ENCODE measurements at places on chromosomes 4 and X.
A peak's percentile ranks its signal among the peaks of the same experiment; 100 is the strongest.

GRCh38 chrX:14528629-14529289, 577 bp upstream of the GLRA2 start:
- peak; percentile 43 for DNase-seq

DNA sequence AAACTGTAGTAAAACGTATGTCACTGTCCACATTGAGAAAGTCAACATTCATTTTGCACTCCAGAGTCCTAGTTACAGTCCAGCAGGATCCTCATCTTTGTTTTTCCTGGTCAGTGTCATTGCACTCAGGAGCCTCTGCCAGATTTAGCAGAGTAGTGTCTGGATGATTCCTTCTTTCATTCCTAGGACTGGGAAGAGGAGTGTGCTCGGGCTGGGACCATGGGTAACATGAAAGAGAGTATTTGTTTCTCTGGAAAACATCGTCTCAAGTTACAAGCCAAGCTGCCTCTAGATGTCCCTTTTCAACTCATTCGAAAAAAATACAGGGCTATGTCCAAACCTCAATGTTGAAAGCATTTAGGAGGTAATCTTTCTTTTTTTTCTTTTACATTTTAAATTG, 69.9 kb upstream of the TNIP3 start:
- DNase-seq = no peak

- no peak for DNase-seq
Observed at GRCh38 chr4:124044867-124045266, 648.3 kb downstream of the SPRY1 start.

DNA sequence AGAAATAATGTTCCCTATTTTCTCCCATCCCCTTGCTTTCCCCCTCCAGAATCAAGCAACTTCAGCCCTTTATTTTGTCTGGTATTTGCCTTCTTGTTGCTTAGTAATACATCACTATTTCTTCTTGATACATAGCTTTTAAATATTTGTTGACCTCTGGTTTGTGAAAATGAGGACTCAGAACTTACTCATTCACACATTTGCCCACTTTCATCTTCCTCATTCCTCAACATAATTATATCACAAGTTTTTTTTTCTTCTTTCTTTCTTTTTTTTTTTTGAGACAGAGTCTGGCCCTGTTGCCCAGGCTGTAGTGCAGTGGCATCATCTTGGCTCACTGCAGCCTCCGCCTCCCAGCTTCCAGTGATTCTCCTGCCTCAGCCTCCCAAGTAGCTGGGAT, 28.9 kb upstream of the NDUFC1 start:
- no peak for DNase-seq

DNA sequence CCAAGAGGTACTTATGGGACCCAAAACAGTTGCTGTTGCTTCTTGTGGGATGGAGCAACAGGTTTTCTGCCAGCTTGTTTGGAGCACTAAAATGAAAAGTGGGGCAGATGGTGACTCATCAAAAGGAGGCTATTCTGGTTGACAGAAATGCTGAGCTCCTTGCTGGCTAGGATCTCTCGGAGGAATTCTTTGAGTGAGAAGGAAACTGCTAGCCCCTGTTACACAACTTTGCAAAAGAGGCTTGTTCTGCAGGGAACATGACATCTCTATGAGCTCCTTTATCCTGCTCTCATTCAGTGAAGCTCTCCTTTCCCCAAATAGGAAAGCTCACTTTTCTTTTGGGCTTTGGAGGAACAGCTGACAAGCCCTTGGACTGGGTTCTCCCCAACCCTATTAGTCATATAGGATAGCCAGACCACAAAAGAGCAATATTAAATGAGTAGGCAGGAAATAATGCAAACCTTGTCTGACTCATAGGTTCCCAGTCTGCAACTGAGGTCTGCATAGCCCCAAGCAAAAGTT, 108.3 kb downstream of the CDS1 start:
- no peak for DNase-seq

GRCh38 chr4:71050809-71051208, 57.4 kb downstream of the DCK start:
- DNase-seq = no peak

DNA sequence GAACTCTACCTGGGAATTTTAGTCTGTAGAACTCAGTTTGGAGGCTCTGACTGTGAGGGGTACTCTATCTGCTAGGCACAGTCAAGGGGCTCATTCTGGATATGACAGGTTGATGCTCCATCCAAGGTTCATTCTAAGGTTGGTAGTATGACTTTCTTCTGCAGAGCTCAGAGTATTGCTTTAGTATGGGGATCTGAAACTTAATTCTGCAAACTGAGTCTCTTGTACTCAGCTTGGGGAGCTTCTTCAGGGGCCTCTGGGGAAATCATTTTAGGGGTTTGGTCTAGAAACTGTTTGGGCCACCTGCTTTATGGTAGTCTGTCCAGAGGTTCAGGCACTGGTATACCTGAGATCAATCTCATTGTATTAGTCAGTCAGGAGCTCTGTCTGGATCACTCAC, 9.7 kb upstream of the TSR2 start:
- DNase-seq = no peak

GRCh38 chr4:103097112-103097511, 2.5 kb downstream of the BDH2 start:
- no peak for DNase-seq

GRCh38 chr4:119663160-119663788, 34.7 kb upstream of the PDE5A start:
- no peak for DNase-seq

GRCh38 chr4:156146571-156146970, 192.9 kb upstream of the CTSO start:
- no peak for DNase-seq

- DNase-seq = no peak
Observed at GRCh38 chrX:122816288-122816687, 367.8 kb upstream of the GRIA3 start.

DNA sequence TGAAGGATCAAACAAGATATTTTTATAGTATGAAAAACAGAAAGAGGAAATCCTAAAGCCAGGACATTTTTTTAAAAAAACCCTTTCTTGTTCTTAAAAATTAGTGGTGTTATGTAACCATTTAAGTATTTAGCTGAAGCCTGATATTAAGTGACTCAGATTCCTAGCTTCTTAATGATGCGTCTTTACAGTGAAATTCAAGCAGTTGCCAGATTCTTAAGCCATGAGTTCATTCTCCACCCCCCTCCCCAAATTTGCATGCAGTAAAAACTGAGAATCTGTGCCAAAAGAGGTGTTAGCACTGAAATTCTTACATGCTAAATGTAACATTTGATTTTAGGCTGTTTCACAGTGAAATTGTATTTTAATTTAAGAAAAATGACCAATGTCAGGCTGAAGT, 180.8 kb downstream of the RAPGEF2 start:
- peak; percentile 65 for DNase-seq

GRCh38 chrX:112233164-112233563, 150.6 kb upstream of the TRPC5 start:
- DNase-seq = no peak

DNA sequence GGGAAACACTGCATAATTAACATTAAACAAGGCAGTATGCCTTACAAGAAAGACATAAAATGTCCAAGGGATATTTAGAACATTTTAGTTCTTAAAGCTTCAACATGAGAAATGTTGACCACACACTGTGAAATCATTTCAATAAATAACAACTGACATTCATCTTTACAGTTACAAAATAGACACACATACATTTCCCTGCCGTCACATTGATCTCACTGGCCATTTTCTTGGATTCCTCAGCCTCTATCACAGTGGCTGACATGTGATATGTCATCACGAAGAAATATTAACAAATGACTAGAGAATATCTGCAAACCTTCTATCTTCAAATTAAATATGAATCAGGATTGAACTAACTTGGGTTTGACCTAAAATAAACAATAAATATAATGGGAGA, 1.9 kb downstream of the CXCL2 start:
- no peak for DNase-seq

- DNase-seq = no peak
Observed at GRCh38 chr4:67853336-67853735, 30.5 kb downstream of the TMPRSS11D start.

- no peak for DNase-seq
Observed at GRCh38 chr4:53015681-53016080, 153.6 kb downstream of the RASL11B start.

DNA sequence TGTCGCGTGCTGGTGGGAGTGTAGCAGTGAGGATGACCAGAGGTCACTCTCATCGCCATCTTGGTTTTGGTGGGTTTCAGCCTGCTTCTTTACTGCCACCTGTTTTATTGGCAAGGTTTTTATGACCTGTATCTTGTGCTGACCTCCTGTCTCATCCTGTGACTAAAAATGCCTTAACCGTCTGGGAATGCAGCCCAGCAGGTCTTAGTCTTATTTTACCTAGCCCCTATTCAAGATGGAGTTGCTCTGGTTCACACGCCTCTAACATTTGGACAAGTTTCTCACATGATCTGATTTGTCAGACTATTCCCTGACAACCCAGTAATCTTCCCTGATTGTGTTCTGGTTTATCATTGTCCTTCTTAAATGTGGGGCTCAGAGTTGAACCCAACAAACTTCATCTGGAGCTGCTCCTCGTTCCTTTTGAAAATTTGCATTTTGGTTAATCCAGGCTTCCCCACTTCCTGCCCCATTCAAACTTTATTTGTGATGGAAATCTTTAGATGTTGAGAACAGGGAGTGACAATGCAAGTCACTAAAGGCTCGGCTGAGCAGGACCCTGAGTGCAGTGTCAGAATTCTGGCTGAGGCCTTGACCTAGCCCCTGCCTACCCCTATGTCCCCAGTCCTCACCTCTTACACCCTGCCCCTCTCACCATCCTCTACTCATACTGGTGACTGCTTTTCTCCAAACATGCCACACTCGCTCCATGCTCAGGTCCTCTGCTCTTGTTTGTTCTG, 226.8 kb downstream of the STIM2 start:
- DNase-seq = no peak

DNA sequence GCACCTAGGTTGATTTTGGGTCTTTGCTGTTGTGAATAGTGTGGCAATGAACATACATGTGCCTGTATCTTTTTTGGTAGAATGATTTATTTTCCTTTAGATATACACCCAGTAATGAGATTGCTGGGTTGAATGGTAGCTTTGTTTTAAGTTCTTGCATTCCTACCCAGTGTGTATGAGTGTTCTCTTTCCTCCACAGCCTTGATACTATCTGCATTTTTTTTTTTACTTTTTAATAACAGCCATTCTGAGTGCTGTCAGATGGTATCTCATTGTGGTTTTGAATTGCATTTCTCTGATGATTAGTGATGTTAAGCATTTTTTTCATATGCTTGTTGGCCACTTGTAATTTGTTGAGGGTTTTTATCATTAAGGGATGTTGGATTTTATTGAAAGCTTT, 351.8 kb upstream of the GNPDA2 start:
- no peak for DNase-seq

GRCh38 chr4:64940698-64941097, 531.4 kb upstream of the TECRL start:
- no peak for DNase-seq

- no peak for DNase-seq
Observed at GRCh38 chr4:44017422-44017739, 431.2 kb downstream of the KCTD8 start.

- no peak for DNase-seq
Observed at GRCh38 chr4:163681208-163681821, 186.8 kb downstream of the TMA16 start.

GRCh38 chr4:183503497-183504063, 1.3 kb upstream of the ING2 start:
- DNase-seq = peak; percentile 17

DNA sequence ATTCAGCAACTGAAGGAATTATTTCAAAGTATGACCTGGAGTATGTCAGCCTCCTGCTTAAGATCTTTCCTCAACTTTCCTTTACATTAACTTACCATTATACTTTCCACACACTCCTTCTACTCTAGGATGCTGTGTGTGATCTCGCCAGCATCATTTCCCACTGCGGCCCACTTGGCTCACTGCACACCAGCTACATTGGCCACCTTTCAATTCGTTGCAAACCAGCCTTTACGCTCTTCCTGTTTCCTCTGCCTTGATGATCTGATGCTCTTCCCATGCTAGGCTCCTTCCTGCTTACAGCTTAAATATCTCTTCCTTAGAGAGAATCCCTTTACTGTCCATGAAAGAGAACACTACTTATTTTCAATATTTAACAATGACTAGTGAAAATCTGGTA, 95.1 kb downstream of the GPM6A start:
- DNase-seq = no peak

DNA sequence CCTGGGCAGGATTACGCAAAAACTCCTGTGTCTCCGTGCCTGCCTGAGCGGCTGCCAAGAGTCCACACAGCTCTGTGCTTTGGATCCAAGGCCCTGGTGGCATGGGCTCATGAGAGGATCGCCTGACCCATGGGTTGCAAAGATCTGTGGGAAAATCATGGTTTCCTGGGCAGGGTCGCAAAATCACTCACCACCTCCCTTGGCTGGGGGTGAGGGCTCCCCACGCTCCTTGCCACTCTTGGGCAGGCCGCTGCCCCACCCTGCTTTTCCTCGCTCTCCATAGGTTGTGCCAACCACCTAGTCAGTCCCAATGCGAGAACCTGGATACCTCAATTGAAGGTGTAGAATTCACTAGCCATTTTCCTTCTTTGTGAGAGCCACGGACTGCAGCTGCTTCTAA, 66.5 kb upstream of the MAGEB18 start:
- DNase-seq = no peak

DNA sequence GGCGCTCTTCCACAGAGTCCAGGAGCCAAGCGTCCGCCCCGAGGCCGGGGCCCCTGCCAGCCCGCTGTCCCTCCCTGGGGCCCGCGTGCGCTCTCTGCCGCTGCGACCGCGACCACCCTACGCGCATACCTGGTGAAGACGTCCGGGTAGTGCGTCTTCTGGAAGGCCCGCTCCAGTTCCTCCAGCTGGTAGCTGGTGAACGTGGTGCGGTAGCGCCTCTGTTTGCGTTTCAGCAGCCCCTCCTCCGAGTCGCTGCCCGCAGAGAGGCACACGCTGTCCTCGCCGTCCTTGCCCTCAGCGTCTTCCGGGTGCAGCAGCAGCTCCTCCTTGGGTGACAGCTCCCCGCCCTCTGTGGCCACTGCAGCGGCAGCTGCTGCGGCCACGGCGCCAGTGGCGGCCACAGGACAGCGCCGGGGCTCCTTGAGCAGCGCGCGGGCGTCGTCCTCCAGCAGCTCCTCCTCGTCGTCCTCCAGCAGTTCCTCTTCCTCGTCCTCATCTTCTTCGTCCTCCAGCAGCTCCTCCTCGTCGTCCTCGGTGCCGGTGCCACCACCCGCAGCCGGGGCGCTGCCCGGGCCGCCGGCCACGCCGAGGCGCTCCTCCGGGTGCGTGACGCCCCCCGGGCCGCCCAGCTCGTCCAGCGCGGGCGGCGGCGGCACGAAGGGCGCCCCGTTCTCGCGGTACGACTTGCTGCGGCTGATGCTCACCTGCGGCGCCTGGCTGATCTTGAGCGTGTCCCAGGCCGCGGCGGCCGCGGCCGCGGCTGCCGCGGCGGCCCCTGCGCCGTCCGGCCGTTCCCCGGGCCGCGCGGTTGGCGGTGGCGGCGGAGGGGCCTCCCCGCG, 2.8 kb downstream of the ARX start:
- no peak for DNase-seq

- no peak for DNase-seq
Observed at GRCh38 chr4:53346920-53347852, 18.7 kb downstream of the SCFD2 start.

GRCh38 chr4:77493120-77493752, 112.4 kb upstream of the CXCL13 start:
- no peak for DNase-seq

- DNase-seq = no peak
Observed at GRCh38 chr4:80092088-80092487, 19.1 kb upstream of the ANTXR2 start.
